ENCODE measurements at places on chromosomes 1 and 21.

- no peak for DNase-seq
Observed at GRCh38 chr1:24932725-24933294, 2.7 kb upstream of the RUNX3 start.

DNA sequence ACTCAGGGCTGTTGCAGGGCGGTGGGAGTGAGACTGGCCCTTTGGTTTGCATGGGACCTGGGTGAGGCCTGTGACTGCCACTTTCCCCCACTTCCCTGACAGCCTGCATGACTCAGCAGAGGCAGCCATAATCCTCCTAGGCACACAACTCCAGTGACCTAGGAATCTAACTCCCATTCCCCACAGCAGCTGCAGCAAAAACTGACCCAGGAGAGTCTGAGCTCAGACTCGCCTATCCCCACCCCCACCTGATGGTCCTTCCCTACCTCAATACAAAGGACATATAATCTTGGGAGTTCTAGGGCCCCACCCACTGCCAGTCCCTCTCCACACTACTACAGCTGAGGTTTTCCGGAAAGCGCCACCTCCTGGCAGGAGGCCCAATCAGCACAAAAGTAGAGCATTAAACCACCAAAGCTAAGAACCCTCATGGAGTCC, 26.7 kb downstream of the NDC1 start:
- DNase-seq, result peak; percentile 6

GRCh38 chr1:1360506-1361169, 2.3 kb upstream of the MXRA8 start:
- no peak for DNase-seq

DNA sequence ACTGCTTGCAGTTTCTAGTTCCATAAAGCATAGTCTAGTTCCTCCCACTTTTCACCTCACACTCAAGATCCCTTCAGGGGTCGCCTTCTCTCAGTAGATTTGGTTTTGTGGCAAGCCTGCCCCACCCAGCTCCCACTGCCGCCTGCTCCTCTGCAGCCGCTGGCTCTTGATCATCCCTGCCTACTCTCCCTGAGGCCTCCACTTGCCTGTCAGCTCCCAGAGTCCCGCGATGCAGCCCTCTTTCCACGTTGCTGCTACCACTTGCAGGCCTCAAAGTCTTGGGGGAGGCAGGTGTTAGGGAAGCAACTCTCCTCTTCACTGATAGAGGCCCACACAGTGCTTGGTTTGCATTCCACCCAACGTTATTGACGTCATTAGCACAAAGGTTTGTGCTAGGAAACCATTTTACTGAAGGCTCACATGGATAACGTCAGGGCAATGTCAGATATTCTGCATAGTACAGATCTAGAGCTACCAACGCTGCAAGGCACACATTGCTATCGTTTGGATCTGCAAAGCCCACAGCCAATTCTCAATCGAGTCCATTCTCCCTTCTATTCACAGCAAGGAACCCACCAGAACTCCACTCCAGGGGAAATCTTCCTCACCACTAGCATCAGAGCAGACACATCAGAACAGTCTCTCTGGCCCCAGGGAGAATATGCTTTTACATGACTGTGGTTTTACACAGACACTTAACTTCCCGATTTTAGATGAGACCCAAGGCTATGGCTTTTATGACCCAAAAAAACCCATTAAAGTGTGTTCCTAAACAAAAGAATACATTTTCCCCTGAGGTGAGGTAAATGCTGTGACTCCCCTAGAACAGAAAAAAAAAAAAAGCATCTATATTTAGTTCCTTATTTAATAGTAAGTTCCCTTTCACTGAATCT, 519.5 kb upstream of the CAMK1G start:
- DNase-seq, result no peak

DNA sequence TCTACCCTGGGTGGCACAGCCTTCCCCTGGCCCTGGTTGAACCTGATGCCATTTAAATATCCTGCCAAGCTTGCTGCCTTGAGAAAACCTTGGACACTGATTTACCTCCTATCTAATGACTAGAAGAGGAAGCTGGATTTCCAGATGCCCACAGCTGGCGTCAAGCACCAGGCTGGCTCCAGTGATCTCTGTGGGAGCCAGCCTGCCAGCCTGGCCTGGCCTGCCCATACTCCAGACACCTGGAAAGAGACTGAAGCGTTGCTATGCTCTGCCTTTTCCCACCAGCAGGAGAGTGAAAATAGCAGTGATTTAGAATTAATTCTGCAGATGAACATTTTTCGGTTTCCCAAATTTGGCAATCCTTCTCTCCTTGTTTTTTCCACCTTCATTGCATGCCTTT, 11.5 kb upstream of the EIF4G3 start:
- DNase-seq, result no peak

DNA sequence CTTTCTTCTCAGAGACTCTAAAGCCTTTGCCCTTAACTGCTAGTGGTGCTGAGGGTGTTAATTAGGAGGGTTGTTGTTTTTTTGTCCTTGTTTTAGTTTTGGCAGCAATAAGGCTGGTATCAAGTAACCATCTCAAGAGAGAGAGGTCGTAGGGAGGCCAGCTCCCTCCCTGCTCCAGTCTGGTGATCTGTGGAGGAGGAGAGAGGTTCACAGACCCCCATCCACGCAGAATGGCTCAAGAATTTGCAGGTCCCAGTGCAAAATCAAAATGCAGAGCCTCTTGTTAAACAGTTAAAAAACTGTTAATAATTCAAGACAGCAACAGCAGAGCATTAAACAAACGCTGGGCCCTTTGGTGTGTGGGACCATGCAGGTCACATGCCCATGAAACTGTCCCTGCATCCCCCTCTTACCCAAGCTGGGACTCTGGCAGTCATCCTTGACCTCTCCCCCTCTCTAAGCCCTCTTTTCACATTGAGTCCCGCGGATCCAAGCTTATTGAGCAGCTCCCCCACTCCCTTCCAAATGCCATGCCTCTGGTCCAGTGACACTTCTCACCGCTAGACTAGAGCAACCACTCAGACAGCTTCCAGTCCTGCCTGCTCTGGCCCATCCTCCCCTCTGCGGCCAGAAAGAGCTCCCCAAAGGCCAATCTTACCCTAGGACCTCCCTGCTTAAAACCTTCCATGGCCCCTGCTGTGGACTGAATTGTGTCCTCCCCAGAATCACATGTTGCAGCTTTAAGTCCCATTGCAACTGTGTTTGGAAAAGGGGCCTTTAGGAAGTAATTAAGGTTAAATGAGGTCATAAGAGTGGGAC, 47.7 kb upstream of the RPL11 start:
- no peak for DNase-seq

- peak; percentile 82 for DNase-seq
Observed at GRCh38 chr1:205227584-205228013, at the start of gene TMCC2. Gene TMCC2, plus strand, starts transcription at chr1:205227946. Its CDS starts 619 bp downstream, at chr1:205228565.

- DNase-seq, result no peak
Observed at GRCh38 chr1:113191579-113192076, 118.6 kb downstream of the LRIG2 start.

DNA sequence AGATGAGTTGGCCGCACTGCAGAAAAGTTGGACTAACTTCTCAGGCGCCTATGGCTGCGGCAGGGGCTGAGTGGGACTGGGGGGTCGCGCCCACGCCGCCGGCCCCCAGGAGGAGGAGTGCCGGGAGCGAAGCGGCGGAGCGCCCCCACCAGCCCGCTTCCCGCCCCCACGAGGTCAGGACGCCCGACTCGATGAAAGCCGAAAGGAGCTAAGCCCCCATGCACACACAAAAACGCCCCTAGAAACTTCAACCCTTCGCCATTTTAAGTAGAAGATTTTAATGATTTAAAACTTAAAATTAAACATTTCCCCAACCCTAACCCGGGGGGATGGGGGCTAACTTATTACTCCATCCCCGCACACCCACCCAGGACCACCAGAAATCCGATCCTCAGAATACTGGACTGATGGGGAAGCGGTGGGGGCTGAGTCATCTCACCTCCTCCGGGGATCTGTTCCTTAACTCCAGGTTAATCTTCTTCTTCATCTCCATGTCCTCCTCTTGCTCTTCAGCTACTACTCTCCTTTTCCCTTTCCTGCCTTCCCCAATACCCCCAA, 539 bp downstream of the ANP32E start:
- DNase-seq, result peak; percentile 20

GRCh38 chr1:5448486-5448885, 543.7 kb downstream of the NPHP4 start:
- DNase-seq, result peak; percentile 6

GRCh38 chr1:246613096-246613758, 47.0 kb downstream of the CNST start:
- DNase-seq, result no peak

DNA sequence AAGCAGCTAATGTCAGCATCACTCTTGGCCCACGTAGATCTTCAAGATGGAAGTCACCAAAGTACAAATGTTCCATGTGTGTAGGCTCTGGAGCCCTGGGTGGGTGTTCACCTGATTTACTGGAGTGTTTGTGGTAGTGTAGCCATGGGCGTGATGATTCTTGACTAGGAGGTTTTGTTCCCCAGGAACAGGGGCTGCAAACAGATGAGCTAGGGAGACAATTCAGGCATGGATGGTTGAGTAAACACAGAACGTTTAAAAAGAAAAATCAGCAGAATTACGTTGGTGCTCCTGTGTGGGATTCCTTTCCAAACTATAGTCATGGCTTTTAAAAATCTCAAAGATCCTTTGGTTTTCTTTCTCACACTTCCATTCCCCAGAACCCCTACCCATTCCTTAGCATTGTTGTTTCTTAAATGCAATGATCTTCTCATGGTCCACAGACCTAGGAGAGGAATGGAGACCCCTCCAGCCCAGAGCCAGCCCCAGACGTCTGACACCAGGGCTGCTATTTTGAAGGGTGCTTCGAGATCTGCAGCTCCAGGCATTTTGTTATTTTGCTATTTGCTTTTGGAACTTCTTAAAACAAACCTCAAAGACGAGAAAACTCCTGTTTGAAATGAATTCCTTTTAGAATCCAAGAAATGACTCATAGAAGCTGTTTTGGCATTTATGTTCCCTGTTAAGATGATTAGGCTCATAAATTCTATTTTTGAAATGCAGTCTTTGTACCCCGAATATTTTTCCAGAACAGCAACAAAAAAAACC, 115.1 kb downstream of the ETS2 start:
- DNase-seq, result no peak

DNA sequence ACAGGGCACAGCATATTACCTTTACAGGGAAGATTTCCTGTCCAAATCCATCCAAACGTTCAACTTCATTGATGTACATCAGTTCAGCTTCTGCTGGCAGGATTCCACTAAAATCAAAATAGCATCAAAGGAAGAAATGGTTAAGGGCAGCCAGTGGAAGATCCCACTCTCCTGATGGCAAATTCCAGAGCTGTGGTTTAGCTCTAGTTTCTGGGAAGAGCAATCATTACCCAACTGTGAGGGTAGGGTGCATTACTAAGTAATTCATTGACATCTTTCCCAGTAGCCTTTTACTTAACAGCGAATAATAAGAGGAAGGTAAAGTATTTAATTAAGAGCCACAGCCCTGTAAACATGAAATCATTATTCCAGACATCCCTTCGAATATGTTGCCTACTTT, 120.7 kb downstream of the SMYD2 start:
- no peak for DNase-seq

DNA sequence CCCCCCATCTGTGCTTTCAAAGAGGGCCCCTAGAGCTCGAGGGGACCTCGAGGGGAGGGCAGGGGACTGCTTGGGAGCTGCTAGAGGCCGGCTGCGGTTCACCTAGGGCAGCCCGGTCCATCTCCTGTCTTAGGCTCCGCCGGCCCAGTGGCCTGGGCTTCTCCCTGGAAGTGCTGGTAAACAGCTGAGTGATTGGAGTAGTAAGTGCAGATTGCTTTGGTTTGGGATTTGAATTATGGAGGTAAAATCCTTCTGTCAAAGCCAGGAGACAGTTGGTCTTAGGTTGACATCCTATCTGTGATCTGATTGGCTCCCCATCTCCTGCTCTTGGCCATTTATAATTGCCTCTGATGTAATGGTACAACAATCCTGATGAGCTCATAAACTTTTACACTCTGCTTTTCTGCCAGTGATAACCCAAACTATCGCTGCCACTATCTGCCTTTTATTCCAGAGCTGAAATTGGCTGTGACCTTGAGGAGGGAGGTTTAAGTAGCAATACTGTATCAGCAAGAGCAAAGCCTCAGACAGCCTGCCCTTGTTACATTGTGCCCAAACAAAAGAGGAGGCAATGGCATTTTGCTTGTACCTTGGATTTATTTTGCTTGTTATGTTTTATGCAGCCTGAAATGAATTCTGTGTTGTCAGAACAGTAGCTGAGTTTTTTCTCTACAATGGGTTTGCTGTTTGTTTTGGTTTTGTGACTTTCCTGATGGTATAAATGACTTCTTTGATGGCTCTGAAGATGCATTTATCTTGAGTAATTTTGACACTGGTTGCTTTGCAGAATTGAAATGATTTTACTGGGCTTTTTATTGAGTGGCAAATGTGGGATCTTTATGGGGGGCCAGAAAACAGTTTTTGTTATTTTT, 2.4 kb downstream of the ARID1A start:
- peak; percentile 65 for DNase-seq

DNA sequence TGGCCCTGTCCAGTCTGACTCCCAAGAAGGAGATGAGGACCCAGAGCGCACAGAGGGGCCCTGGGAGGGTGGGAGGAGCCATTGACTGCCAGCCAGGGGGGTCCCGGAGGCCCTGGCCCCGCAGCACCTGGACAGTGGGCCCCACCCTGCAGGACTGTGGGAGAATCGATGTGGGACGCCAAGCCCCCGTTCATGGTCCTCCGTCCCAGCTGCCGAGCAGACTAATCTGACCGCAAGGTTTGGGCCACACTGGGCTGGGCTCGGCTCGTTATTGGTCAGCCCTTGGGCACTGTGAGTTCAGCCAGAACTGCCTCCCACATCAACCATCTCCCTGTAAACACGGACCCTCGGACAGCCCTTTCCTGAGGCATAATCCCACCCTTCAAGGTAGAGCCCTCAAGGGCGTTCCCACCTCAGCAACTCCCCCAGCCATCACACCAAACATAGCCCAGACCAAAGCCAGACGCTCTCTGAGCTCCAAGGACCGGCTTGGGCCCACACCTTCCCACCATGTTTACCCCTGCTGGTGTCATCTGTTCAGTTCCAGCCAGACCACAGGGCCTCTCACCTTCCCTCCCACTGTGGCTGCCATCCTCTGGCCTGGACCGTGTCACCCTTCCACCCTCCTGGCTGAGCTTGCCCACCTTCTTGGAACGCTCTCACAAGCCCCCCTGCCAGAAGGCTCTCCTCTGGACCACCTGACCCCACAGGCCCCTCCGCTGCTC, 16.2 kb upstream of the POFUT2 start:
- no peak for DNase-seq

- no peak for DNase-seq
Observed at GRCh38 chr1:243742819-243743218, 107.2 kb downstream of the AKT3 start.

- DNase-seq, result no peak
Observed at GRCh38 chr1:231362325-231362724, 24.2 kb downstream of the SPRTN start.

GRCh38 chr1:150282558-150282958, 204 bp downstream of the CIART start:
- no peak for DNase-seq

- DNase-seq, result no peak
Observed at GRCh38 chr1:10986525-10986890, 25.9 kb upstream of the TARDBP start.

DNA sequence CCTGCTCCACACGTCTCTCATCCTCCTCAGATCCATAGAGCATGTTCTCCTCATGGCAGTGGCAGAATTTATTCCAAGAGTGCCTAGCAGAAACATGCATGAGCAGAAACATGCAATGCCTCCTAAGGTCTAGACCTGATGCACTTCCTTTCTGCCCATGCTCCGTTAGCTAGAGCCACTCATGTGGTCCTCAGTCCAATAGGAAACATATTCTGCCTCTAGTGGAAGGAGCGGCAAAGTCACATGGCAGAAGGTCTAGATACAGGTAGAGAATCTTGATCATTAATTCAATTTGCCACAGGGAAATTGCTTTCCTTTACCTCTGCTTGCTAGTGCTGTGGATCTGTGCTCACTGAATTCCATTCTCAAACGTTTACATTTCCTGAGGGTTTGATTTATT, 130.4 kb downstream of the KIF26B start:
- no peak for DNase-seq

GRCh38 chr1:22064751-22065402, 12.4 kb downstream of the CDC42 start:
- DNase-seq, result no peak
